ENCODE measurements at places on chromosomes 16 and 17.

GRCh38 chr17:51461578-51462004 lies 201.2 kb downstream of the UTP18 start:
- peak; percentile 55 for DNase-seq

DNA sequence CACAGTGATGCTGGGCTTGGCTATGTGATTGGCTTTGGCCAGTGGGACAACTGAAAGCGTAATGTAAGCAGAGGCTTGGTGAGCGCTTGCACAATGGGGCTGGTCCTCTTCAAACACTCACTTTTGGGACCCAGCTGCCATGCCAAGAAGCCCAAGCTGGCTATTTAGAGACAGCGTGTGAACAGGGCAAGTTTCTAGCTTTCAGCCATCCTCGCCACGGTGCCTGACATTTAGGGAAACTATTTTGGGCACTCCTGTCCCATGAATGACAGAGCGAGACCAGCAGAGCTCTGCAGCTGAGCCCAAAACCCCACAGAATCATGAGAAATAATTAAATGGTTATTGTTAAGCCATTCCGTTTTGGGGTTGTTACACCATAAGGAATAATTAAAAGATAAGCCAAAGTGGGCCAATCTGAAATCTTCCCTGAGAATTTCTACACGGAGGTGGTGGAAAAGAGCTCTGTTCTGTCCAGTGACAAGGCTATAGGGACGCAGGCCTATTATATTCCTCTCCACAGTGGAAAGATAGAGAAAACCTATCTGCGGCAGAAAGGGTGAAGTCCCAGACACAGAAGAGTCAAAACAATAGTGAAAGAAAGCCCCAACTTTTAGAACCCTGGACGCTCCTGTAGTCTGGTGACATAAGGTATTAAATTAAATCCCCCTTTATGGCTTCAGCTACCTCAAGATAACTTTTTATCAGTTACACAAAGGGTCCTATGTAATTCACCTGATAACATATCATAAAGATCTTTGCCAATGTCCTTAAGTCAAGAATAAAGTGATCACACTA lies 10.8 kb upstream of the RPRML start:
- no peak for DNase-seq

- no peak for DNase-seq
Observed at GRCh38 chr16:3101841-3102470, 2.9 kb upstream of the ZSCAN10 start.

- DNase-seq: peak; percentile 60
Observed at GRCh38 chr17:74042744-74043486, 160.6 kb upstream of the RPL38 start.

All from activated CD8-positive, alpha-beta memory T cell treated with anti-CD3 and anti-CD28 coated beads, Interleukin-2, amount 10 ng/mL, durations not matched to agents 7 days and 5 days (primary cell).